ENCODE measurements at places on chromosomes 12 and 14. TPM values are rescaled to one million over a fixed set of nuclear protein-coding genes. Genes with fewer than 3 reads are reported as not detected.

ZNF740 gene
- total RNA-seq = 37.2 TPM

DNA sequence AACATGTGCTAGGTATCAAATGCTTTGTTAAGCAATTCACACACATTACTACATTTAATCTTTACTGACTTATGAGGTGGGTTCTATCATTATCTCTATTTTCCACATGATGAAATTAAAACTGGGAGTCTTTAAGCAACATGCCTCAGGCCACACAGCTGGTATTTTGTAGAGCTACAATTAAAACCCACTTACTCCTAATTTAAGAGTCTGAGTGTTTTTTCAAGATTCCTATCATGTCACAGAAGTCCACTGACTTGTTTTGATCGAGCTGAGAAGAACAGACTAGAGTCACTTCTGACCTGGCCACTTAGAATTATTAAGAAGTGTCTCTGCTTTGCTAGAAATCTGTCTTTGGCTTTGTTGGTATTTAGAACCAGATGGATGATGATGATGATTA, 670.7 kb downstream of the NRXN3 start:
- no peak for DNase-seq

- no peak for DNase-seq
These were observed 701.1 kb downstream of the NOVA1 start for GRCh38 chr14:25896777-25897176.

GRCh38 chr12:54725233-54725843, 77.2 kb upstream of the DCD start:
- DNase-seq = no peak

DNA sequence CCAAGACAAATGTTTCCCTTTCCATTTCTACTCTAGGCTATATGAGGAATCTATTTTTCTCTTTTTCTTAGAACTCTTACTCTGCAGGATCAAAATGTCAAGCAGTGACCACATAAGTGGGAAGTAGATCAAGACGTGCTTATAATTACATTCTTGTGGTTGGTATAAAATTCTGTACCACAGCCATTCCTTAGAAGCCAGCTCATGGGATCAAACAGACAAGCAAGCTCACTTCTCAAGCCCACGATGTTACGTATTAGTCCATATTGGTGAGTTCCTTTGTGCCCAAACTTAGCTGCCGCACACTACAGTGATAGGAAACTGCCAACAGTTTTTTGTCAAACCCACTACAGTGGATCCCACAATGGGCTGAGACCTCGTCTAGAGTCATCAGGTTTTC, 53.4 kb downstream of the IFNG start:
- DNase-seq = no peak

DNA sequence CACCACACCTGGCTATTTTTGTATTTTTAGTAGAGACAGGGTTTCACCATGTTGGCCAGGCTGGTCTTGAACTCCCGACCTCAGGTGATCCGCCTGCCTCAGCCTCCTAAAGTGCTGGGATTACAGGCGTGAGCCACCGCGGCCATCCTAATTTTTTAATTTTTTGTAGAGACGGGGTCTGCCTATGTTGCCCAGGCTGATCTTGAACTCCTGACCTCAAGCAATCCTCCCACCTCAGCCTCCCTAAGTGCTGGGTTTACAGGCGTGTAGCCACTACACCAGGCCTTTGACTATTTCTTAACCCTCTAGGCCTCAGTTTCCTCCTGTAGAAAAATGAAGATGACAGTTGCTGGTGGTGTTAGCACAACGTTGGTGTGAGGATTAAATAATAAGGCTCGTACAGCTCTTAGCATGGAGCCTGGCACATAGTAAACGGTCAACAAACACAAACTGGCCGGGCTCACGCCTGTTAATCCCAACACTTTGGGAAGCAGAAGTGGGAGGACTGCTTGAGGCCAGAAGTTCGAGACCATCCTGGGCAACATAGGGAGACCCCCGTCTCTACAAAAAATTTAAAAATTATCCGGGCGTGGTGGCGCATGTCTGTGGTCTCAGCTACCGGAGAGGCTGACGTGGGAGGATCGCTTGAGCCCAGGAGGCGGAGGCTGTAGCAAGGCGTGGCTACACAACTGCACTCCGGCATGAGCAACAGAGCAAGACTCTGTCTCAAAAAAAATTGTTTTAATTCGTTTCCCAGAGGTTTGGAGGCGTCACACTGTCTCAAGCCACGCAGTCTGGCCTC, 979 bp downstream of the DDX54 start:
- DNase-seq = no peak

DNA sequence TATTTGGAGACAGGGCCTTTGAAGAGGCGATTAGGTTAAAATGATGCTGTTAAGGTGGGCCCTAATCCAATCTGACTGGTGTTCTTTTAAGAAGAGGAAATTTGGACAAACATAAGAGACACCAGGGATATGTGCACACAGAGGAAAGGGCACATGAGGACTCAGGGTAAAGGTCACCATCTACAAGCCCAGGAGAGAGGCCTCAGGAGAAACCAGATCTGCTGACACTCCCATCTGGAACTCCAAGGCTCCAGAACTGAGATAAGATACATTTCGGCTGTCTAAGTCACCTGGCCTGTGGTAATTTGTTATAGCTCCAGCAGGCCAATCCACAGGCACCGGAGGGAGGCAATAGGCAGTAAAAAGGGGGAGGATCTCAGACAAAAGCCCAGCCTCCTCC, 48.6 kb downstream of the KICS2 start:
- DNase-seq = no peak

DNA sequence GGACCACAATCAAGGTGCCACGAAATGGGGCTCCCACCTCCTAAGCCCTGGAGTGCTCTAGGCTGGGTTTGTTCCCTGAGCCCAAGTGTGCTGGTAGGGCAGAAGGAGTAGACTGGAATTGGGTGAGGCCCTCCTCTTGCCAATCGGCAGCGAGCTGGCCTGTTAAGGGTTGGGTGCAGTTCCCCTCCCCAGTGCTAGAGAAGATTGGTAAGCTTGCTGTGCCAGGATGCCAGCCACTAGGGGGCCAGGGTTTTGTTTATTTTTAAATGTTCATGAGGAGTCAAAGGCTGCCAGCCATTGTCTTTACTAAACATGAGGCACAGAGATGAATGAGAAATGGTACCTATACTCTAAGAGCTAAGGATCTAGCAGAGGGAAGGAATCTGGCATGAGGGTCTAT, 79.7 kb downstream of the SPTB start:
- DNase-seq = no peak

CNOT2 gene
- 111 TPM for total RNA-seq

KLRC3 gene
- not detected for total RNA-seq

DNA sequence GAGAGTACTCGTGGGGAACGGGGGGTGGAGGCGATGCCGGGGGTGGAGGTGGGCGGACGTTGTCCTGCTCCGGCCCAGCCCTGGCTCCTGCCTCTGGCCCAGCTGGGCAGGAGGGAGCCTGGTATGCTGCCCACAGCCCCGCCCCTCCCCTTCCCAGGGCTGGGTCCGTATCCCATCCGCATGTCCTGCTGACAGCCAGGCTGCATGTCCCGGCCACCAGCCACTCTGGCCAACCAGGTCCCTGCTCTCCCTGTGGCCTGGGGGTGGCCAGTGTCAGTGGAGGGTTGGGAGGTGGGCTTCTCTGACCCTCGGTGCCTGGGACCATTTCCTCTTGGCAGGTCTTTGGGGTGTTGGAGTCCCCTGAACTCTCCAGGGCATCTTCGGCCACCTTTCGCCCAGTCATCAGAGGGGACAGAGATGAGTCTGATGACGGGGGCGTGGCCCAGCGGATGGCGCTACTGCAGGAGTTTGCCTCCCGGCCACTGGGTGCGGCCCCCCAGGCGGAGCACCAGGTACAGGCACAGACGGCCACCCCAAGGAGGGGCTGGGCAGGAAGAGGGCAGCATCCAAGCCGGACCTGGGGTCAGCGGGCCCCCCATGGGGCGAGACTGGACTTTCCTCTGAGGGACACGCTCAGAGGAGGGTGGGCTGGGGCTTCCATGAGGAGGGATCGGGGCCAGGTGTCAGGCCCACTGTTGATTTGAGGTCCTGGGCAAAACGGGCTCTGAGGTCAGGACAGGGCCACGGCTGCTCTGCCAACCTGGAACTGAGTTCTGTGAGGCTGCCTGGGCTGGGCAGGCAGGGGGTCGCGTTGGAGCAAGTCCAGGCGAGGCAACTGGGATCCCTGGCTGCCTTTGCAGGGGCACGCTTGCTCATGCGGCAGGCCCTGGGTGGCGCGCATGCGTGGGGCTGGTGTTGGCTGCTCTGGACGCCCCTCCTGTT, 20.2 kb downstream of the CEP170B start:
- DNase-seq = no peak

OAS2 gene
- total RNA-seq = 47.1 TPM

DNA sequence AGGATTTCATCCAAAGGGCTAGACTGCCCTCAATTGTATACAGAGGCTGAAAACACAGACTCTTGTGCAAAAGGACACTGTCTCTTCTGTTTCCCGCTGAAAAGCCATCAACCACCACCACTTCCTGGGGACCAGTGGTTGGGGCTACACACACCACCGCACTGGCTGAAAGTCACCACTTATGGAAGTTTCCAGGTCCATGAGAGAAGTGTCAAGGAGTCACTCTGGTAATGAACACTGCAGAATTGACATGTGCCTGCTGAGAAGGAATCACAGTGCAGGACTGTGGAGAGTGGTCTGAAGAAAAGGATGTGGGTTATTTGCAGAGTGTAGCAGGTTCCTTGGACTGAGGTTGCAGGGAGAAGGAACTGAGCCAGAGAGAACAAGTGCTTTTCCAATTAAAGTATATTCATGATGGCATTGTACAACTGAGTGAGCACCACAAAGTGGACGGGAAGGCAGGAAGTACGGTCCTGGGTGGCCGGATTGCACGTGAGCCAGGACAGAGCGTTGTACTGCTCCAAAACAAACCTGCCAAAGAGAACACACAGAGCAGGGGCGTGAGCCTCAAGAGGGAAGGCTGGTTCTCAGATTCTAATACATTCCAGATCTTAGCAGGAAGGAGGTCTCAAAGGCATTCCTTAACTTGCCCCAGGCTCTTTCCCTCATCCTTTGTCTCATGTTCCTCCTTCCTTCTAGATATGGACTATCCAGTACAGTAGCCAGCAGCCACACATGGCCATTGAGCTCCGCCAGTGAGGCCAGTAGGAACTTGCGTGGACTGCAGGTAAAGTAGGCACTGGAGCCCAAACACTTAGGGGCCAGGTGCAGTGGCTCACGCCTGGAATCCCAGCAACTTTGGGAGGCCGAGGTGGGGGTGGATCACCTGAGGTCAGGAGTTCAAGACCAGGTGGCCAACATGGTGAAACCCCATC, 316.4 kb downstream of the MED13L start:
- no peak for DNase-seq

SYCP3 gene
- 0.71 TPM for total RNA-seq

PAWR gene
- total RNA-seq = 2.8 TPM

DLK1 gene
- total RNA-seq = not detected

GUCY2C gene
- total RNA-seq = not detected

SNRNP35 gene
- total RNA-seq = 46.8 TPM

PRIMA1 gene
- not detected for total RNA-seq

- DNase-seq = no peak
These were observed 4.0 kb upstream of the GEMIN2 start for GRCh38 chr14:39109893-39110715.

GRCh38 chr12:111557271-111558106, 41.6 kb downstream of the ATXN2 start:
- no peak for DNase-seq

GRCh38 chr12:67837876-67838275, 151.4 kb upstream of the IFNG-AS1 start:
- no peak for DNase-seq

DNA sequence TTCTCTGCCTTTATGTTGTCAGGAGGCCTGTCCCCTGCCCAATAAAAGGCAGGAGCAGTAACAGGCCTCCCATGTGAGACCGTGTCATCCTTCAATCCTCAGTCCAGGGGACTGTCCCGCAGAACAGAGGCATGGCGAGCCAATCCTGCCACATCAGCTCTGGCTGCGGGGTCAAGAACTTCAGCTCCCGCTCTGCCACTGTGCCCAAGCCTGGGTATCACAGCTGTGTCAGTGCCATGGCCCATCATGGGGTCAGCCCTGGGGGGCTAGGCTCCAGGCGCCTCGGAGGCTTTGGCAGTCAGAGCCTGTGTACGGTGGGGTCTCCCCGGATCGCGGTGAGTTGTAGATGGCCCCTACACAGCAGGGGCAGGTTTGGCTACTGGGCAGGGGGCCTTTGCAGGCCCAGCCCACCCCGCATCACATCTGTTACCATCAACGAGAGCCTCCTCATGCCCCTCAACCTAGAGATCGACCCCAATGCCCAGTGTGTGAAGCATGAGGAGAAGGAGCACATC, 19.9 kb upstream of the KRT83 start:
- no peak for DNase-seq

GRCh38 chr14:39974036-39974435, 541.8 kb upstream of the FBXO33 start:
- no peak for DNase-seq

DNA sequence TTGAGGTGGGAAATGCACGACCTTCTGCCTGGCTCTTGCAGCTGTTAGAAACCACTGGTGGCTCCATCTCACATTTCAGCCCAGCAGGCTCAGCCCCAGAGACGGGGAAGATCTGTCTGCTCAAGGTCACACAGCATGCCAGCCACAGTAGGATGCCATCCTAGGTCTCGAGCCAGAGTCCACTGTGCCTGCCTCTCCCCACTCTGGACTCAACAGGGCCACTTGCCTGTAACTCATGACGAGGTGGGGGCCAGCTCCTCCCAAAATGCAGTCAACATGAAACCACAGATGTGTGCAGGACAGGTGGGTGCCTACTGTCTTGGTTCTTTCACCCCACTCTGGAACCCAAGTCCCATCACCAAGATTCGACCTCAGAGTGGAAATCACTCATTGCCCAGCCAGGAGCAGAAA, 23.2 kb downstream of the BCL11B start:
- DNase-seq = no peak

- DNase-seq = no peak
These were observed 10.5 kb upstream of the PNMA1 start for GRCh38 chr14:73724696-73725095.

KCNC2 gene
- total RNA-seq = not detected

DNA sequence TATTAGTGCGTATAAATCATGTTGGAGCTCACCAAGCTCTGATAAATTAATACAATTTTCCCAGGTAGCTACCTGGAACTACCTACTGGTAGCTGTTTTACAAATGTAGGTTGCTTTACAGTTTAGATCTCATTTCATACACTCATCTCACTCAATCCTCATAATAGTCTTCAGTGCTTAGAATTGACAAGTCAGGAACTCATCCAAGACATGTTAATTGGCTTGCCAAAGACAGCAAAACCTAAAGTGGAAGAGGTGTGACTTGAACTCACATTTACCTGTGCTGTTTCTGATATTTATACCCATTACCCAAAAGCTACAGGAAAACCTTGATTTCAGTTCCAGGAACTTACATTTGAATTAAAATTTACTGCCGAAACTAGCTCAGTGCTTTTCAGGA, 296.7 kb downstream of the DIO2 start:
- no peak for DNase-seq

DNA sequence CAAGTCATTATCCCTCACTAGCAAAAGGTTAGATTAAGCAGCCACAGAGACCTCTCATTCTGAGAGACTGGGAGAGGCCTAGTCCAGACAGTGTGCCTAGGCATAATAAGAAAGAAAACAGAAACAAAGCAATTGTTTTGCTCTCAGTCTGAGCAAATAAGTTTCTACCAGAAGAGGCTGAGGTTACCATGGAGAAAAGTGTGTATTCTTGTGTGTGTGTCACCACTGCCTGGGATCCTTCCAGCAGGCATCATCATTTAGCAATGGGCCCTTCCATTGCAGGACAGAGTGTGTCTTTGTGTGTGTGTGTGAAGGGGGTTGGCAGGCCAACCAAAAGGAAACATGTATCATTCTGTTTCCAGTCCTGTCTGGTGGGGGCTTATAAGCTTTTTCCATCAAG, 3.7 kb downstream of the EFS start:
- DNase-seq = no peak

TAS2R10 gene
- total RNA-seq = 1.2 TPM

C3AR1 gene
- total RNA-seq = 6.2 TPM

- DNase-seq = no peak
These were observed 311.3 kb downstream of the C12orf75 start for GRCh38 chr12:105641749-105642148.
